HT1080 (cell line): ENCODE measurements at places on chromosomes 7 and 10.

GRCh38 chr10:73589563-73590126 is 1.5 kb downstream of the USP54 start:
- DNase-seq: peak; percentile 69

DNA sequence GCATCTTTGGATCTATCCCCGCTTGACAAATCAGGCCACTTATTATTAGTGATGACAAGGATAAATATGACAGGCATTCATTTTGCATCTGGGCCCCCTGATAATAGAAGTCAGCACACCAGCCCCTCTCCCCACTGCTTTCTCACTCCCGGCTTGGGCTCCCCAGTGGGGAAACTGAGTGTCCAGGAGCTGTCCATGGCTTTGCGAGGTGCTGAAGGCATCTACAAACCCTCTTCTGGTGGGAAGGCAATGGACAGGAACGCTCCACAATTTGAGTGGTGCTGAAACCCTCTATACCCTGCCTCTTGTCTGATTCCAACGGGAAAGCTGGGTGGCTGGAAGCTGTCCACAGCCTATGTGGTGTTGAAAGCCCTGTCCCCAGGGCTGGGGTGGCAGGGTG is 61.7 kb upstream of the PCBD1 start:
- no peak for DNase-seq

DNA sequence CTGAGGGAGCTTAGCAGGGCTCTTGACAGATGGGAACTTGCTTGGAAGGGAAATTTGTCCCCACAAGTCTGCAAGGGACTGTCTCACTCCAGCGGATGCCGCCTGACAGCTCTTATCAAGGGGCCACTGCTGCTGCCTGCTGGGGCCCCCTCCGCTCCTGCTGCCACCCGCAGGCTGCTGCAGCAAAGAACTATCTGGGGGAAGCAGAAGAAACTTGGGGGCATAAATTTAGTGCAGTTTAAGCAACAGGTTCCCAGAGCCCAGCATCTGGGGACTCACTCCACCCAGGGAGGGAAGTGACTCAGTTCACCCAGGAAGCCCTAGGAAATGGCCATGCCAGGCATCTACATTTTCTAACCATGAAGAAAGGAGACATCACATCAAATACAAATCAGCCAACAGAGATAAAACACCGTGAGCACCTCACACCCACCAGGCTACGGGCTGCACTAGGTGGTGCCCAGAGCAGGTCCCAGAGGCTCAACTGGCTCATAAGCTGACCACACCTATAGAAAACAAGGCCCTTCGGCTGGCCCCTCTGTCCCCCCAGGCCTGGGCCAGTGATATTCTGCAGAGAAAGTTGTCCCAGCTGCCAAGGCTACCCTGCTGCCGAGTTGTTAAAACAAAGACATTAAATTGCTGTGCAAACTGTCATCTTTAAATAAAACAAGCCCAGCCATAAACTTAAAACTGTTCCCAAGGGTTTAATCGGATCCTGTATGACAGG is 3.7 kb downstream of the RGS10 start:
- DNase-seq: no peak

DNA sequence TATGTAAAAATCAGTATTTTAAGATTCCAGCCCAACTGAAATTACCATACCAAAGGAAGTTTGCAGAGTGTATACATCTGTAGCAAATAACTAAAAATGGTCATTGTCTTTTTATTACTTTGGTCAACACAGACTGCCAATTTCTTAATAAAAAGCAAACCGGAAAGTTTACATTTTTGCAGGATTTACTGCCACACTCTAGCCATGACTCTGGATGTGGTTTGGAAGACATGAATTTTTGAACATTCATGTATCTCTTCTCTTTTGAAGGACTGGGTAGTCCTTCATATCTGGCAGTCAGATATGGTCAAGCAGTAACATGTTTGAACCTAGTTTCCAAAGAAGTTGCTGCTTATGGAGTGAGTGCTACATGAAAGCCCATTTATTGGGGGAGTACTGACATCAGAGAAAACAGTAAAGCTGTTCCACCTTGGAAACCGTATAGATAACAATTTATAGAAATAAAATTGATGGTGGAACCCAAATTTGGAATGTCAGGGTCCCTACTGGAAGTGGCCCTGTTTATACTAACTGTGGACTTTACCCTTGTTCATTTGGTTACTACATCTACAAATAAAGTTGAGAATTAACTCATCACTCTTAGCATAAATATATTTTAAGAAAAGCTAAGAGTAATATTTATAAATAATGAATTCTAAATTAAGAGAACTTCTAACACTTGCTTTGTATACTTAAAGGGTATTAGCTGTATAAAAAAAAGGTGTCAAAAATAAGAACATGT is 84.6 kb downstream of the ZMYND11 start:
- DNase-seq: no peak

- no peak for DNase-seq
Measured at GRCh38 chr10:34537629-34538231, 277.4 kb downstream of the PARD3 start.
